Right cardiac atrium (tissue), 5 donors: ENCODE measurements at places on chromosomes 6 and 20. TPM values are rescaled to one million over a fixed set of nuclear protein-coding genes. Genes with fewer than 3 reads are reported as not detected.

The GSTA2 gene
- total RNA-seq = not detected

DNA sequence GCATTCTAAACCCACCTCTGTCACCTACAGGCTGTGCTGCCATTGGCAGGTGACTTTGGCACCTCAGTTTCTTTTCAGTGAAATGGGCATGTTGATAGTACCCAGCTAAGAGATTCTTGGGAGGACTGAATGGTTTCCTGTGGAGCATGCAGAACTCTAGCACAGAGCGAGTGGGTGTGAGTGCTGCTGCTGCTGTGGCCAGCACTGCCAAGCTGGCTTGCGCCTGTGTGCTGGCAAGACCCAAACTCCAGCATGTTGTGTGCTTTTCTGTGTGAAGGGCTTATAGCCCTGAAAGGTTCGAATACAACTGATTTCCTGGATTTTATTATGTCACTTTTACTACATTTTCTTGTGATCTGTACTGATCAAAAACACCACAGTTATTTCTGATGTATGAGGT is 78.1 kb upstream of the KIF25 start:
- DNase-seq = no peak

DNA sequence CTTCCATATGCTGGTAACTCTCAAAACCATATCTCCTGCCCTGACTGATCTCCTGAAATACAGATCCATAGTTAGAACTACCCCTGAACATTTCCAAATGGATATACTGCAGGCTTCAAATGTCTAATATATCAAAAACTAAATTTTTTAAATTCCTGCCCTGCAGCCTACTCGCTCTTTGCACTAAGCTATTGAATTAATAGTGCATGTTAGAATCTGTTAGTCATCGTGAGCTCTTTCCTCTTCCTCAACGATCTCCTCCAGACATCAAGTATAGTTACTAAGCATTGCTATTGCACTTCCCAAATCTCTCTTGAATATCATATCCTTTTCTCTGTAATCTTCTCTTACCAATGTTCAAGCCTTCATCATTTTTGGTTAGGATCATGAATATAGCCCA is 26.0 kb upstream of the RSPO3 start:
- no peak for DNase-seq

DNA sequence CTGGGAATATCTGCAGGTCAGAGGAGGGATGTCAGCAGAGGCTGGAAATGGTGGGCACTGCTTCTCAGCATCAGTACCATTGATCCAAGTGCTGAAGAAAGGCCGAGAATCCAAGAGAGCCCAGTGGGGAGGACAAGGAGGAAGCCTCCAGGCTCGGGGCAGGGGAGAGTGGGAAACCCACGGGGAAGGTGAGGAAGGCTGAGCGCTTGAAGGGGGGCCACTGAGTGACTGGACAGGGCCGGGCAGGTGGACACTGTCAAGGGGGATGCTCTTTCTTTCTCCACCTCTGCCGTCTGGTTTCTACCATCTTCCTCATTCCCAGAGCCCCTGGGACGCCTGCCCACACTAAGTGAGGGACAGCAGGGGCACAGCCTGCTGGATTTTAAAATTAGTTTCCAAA is 335.0 kb downstream of the CDH4 start:
- DNase-seq = no peak
